Stimulated activated CD8-positive, alpha-beta memory T cell treated with anti-CD3 and anti-CD28 coated beads, Interleukin-12 subunit alpha, Interleukin-12 subunit beta, amount 100 ng/mL, for 4 hours (primary cell): ENCODE measurements at places on chromosomes 1 and 21.

- no peak for DNase-seq
Measured at GRCh38 chr1:165114022-165114888, 242.3 kb downstream of the LMX1A start.

GRCh38 chr1:47524272-47524671 lies 86.4 kb downstream of the FOXD2 start:
- DNase-seq = no peak

- no peak for DNase-seq
Measured at GRCh38 chr1:910311-910880, 13.3 kb upstream of the SAMD11 start.

DNA sequence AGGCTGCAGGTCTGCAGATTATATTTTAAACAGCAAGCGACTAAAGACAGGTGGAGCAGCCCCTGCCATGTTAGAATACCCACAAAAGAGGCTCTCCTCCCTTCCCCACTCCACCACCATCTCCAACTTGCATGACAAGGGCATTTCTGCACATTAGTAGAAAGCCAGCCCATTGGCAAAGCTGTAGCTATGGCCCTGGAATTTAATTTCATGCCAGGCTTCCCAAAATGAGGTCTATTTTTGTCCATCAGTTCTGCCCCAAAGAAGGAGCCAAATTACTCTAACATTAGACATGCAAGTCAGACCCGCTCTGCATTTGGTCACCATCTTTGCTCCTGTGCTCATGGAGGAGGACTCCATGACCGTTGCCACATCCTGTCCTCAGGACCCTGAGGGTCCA lies 115.2 kb downstream of the LAMC2 start:
- no peak for DNase-seq

DNA sequence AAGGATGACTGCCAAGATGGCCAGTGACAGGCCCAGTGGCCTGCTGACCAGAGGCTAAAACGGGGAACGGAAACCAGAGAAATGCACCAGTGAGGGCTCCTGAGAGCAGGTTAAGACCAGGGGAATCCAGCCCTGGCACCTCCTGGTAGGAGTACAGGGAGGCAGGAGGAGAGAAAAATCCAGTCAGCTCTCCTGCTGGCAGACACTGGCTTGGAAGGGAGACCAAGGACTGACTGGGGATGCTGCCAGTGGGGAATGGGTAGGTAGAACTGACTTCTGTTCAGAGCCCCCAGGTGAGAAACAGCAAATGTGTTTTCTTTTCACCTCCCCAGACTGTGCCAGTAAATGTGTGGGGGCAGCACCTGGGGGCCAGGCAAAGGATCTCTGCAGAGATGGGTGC lies 27.7 kb upstream of the CRNN start:
- DNase-seq = no peak

DNA sequence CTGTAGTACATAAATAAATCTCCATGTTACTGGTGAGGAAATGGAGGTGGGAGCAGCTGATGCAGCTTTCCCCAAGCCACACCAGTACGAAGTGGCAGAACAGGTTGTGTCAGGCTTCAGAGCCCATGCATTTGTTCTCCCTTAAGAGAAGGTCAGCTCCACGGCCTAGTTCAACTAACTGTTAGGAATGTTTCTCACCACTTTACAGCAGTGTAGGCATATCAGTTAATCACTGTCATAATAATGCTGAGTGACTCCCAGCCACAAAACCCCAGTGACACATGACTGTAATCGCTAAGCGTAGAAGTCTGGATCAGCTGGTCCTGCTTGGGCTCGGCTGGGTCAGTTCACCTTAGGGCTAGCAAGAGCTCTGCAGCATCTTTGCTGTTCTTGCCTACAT lies 90.4 kb downstream of the VPS26C start:
- DNase-seq = no peak

DNA sequence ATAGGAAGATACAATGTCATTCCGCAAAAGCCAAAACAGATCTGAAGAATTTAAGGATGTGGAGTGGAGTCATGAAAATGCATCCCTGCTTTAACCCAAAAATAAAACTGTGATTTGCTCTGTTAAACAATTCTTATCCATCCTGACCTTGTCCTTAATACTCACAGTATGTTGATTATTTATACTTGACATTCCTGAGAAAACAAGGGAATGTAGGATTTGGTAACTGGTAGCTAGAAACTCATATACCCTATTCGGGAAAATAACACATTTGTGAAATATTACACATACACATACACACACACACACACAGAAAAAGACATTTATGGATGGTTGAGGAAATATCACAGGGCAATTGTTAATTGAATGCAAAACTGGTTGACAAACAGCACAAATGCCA lies 80.2 kb downstream of the FMN2 start:
- DNase-seq = no peak

DNA sequence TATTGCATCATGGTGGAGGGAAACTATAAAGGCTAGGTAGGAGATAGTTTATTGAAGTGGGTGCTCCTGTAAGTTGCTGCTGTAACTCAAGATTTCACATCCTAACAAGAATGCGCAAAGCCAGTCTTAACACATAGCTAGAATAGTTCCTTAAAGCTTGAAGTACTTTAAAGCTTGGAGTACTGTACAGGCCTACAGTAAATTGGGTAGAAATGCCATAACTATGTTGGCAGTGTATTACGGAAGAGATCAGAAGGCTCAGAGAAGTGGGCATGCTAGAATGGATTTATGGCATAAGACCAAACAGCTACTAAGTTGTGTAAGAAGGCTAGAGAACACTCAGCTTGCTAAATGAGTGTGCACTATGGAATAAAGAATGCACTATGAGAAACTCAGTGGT lies 44.5 kb downstream of the DMRTA2 start:
- no peak for DNase-seq

DNA sequence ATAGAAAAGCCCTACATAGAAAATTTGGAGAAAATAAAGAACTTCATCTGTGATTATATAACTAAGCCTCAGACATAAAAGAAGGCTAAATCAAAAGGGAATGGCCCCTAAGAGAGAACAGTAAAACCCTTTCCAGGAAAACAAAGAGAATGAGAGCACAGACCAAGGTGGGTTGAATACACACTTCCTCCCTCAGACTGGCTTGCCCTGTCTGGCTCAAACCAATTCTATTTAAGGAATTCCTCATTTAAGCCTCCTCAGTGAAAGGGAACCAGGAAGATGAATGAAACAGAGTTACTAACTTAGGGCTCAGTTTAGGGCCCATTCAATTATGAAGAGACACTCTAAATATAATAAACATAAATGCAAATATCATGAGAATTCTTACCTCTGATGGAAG lies 10.6 kb upstream of the SYT14 start:
- DNase-seq = no peak

GRCh38 chr1:28648008-28648473 lies 359 bp upstream of the RNU11 start:
- DNase-seq = peak; percentile 77

- no peak for DNase-seq
Measured at GRCh38 chr1:217617126-217617525, 13.8 kb downstream of the GPATCH2 start.

DNA sequence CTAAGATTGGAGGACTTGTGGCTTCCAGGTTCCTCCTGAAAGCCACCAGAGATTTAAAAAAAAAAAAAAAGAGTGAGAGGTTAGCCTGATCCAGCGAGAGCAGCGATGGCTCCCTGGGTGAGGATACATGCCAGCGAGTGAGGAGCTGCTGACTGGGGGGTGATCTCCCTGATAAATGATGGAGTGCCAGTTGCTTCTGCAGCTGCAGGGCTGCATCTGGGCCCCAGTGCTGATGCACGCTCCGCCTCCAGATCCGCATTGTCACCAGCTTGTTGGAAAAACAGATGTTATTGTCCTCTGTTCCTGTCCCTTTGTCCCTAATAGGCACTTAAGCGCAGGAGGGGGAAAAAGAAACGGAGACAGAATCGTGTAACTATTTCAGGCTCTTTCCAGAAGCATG lies 28.6 kb downstream of the UBIAD1 start:
- no peak for DNase-seq

- no peak for DNase-seq
Measured at GRCh38 chr1:116741836-116742565, 12.2 kb upstream of the CD2 start.

DNA sequence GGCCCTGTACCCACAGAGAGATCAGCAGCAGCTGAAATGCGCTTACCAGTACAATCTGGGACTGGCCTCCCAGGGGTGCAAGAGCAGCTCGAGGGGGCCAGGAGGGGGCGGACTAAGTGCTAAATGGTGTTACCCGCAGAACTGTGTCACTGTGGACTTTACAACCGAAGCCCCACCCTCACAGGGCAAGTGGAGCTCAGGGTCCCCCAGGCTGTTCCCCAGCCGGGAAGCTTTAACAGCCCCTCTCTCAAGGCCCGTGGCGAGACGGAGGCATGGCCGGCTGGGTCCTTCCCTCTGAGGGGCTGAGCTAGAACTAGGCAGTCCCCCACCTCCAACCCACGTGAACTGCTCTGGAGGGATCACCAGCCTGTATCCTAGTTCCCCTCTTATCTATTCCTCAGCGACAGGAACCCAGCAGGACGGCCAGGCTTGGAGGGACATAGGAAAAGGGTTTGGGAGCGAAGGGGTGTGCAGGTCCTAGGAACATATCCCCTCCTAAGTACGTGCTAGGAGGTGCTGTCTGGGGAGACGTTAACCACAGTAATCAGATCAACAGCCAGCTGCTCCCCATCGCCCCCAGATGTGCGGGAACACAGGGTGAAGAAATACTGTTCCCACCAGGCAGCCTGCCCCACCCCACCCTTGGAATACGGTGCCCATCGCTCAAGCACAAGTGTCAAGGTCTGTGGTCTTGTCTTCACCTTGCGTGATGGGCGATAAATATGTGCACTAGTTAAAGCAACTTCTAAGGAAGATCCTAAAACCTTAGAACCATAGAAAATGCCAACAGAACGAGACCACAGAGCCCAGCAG lies 24.4 kb downstream of the ZBTB17 start:
- peak; percentile 48 for DNase-seq

DNA sequence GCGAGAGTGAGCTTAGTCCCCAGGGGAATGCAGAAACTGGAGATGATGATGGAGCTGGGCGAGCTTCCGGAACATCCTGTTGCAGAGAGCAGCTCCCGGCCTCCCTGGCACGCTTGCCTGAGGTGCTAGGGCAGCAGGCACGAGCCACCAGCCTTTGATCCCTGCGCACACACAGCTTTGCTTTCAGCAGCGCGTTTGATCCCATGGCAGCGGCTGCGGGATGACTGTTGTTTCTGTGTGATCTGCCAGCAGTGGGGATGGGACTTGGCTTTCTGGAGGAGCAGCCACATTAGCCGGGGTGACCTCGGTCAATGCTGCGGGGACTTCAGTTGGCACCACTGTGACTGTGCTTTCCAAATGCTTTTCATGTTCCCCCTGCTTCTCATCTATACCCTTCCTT lies 193.2 kb downstream of the KAZN start:
- DNase-seq = no peak

DNA sequence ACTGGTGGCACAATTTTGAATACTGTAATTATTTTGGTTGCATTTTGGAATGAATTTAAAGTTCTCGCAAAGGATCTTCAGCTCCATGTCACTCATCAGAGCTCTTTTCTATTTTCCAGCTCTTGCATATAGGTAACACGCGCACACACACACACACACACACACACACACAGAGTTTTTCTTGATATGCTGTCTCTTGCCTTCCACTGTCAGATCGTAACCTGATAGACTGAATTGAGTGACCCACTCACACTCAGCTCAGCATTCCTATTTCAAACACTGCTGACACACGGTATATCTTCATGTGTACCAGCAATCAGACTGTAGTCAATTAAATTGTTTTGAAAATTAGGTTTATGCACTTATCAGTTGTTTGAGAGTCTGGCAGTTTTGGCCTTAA lies 214.1 kb downstream of the PBX1 start:
- no peak for DNase-seq

DNA sequence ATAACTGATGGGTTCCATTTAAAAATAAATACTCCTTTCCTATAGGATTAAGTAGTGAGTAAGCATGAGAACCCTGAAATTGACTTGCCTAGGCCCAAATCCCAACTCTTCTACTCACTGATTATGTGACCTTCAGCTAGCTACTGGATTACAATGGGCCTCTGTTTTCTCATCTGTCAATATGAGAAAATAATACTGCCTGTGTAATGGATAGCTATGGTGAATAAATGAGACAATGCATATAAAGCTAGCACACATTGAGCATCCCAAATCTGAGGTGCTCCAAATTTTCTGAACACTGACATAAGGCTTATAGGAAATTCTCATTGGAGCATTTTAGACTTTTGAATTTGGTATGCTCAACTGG lies 5.3 kb upstream of the LRRC8C start:
- no peak for DNase-seq

DNA sequence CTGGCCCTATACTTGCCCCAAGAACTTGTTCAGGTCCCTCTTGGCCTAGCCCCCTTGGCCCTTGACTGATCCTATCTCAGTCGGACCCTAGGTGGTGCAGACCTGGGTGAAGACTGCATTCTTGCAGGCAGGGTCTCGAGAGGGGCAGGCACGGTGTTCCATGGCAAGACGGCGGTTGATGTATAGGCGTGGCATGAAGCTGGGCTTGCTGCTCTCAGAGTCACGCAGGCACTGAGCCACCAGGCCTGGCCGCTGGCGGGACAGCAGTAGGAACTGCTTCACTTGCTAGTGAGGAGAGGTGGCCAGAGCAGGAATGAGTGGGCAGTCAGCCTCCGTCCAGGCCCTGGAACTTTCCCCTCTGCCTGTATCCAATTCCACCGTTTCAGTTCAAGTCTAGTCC lies 3.8 kb downstream of the HECTD3 start:
- no peak for DNase-seq

DNA sequence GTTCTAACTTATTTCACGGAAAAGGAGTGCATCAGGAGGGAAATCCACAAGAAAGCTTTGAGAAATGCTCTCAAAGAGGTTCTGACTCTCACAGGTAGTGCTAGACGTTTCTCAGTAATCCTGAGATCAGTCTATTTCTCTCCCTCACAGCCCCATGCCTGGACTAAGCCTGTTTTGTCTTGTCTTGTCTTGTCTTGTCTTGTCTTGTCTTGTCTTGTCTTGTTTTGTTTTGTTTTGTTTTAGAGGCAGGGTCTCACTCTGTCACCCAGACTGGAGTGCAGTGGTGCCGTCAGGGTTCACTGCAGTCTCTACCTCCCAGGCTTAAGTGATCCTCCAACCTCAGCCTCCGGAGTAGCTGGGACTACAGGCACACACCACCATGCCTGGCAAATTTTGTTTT lies 133.3 kb upstream of the SGIP1 start:
- DNase-seq = no peak

- DNase-seq = no peak
Measured at GRCh38 chr1:119440721-119441307, 25.9 kb downstream of the HSD3B2 start.

- peak; percentile 9 for DNase-seq
Measured at GRCh38 chr1:61641578-61642336, 83.2 kb downstream of the TM2D1 start.

- DNase-seq = no peak
Measured at GRCh38 chr1:82214606-82215005, 413.9 kb downstream of the ADGRL2 start.

DNA sequence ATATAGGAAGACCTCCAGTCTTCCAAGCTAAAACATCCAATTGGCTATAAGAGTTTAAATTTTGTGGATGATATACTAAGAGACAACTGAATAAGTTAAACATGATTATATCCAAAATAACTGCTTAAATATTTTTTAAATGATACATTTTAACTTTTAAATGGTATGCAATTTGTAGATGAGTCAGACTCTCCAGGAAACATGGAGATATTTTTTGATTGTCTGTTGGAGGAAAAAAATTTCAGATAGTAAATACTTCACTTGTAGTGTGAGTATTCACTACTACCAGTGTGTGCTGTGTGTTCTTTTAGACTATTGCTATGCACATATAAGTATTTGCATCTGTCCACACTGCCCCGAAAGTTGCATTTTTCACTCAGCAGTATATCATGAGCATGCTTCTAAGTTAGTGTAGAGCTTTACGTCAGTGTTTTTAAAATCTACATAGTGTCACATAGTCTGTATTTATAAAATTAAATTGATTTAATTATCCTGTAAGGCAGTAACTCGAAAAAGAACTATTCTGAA lies 91.1 kb downstream of the USP25 start:
- DNase-seq = no peak
